Stimulated activated CD4-positive, alpha-beta T cell treated with anti-CD3 and anti-CD28 coated beads, Interleukin-2, amount 100 ng/mL, for 24 hours (primary cell): ENCODE measurements at places on chromosomes 2 and 18.

DNA sequence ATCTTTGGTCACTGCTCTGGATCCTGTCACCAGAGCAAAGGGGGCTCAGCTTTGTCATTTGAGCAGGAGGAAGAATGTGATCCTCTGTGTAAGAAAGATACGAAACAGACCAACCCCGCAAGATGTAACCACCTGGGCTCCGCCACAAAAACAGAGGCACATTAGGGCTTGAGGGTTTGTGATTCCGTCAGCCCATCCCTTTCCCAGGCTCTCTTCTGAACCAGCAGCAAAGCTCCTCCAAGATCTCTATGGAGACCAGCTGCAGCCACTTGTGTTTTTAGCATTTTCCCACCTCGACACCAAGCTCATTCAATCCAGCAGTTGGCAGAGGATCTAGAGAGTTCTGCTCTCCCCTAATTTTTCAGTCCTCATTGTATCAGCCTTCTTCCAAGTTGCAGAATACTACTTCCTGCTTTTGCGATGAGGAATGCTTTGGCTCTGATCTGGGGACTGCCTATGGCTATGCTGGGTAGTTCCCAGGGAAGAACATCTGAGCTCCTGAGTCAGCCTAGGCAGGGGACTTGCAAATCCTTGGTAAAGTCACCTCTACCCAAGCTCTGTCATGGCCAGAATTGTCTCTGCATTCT, 139.6 kb upstream of the RAB12 start:
- DNase-seq, result no peak

GRCh38 chr2:32699151-32699550, 71.3 kb downstream of the TTC27 start:
- no peak for DNase-seq

- no peak for DNase-seq
Measured at GRCh38 chr2:205989271-205990071, 96.5 kb downstream of the INO80D start.

DNA sequence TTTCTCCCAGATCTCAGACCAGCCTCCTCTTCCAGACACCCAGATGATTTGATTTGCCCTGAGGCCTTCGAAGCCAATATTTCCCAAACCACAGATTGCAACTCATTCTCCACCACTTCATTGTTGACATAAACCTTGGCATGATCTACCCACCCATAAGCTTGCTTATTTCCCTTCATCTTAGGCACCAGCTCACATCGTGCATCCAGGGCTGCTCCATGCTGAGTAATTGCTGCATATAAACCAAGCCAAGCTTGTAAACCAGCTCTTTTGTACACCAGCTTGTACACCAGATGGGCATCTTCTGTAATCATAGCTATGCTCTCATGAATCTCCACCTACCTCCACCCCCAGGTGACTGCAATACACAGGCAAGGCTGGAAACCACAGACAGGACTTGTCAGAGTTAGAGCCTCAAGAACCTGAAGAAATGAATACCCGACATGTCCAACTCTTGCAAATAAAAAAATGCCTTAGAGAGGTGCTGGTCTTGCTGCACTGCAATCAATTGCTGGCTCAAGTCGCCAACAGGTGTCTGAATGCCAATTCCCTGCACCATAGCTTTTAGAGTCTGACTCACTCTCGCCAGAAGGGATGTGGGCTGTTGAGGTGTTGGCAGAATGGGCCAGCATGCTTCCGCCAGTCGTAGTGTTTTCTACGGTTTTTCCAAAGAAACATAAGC, 31.5 kb downstream of the TRABD2A start:
- DNase-seq, result peak; percentile 53

- DNase-seq, result no peak
Measured at GRCh38 chr2:239158641-239159475, 242.0 kb downstream of the HDAC4 start.

- DNase-seq, result no peak
Measured at GRCh38 chr18:5180254-5180653, 16.8 kb downstream of the AKAIN1 start.

DNA sequence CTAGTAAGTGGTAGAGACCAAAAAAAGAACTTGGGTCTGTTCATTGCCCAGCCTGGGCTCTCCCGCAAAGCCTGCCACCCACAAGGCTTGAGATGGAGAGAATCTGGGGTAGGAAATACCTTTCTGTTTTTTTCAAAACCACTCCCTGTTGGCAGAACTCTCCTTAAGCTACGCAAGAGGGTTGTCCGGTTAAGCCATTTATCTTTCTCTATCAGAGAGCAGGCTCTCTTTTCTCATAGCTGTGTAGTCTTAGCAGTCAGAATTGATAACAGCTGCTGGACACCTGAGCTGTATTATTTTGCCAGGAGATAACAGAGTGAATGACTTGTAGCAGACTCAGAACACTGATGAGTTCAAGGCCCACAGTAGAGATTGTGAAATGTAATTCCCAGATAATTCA, 1088.1 kb downstream of the TSN start:
- DNase-seq, result no peak

- DNase-seq, result no peak
Measured at GRCh38 chr2:56210291-56210690, 26.5 kb downstream of the CCDC85A start.

- DNase-seq, result no peak
Measured at GRCh38 chr2:240410004-240410403, 25.5 kb upstream of the GPC1 start.

DNA sequence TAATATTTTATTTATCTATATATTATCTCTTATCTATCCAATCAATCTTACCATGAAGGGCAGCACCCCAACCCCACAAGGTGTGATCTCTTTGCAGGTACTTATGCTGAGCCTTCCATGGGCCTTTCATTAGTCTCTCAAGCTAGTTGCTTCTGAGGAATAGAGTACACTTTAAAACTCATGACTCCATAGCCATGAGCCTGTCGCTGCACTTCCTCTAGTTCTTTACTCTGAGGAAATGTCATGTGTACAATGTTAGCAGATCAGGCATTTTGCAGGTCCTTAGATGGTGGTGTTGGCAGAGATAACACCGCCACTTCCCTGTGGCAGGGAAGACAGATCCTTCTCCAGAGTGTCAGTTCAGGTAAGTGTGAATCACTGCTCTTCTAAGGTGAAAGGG, 29.5 kb upstream of the STAT4 start:
- no peak for DNase-seq

DNA sequence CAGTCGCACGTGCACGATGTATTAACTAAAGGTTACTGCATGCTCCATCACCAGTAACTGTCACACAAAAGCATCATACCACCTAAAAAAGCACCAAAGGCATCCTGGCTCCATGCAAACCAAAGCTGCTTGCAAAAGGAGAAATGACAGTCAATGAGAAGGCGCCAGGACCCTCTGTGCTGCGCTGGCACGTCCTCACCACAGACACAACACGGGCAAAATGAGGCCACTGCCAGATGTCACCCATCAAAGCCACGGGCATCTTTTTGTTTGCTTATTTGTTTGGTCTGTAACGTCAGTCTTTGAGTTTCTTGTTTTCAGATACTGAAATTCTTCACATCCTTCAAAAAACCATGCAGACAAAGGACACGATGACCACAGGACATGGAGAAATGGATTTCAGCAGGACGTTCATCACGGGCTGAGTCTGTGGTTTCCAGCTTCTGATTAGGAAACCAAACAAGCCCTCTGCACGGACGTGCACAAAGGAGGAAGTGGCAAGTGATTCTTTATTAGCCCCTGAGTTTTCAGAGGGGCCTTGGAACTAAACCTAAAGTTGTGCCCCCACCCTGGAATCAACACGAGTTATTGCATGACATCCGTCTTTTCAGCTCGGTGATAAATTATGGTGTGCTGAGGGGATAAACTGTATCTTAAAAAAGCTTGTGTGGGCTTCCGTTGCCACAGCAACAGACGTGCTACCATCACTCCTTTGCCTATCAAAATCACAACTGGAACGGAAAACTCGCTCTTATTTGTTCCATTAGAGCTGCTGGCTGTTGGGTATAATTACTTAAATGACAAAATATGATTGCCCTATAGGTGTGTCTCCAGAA, 181.8 kb downstream of the EIPR1 start:
- DNase-seq, result no peak

DNA sequence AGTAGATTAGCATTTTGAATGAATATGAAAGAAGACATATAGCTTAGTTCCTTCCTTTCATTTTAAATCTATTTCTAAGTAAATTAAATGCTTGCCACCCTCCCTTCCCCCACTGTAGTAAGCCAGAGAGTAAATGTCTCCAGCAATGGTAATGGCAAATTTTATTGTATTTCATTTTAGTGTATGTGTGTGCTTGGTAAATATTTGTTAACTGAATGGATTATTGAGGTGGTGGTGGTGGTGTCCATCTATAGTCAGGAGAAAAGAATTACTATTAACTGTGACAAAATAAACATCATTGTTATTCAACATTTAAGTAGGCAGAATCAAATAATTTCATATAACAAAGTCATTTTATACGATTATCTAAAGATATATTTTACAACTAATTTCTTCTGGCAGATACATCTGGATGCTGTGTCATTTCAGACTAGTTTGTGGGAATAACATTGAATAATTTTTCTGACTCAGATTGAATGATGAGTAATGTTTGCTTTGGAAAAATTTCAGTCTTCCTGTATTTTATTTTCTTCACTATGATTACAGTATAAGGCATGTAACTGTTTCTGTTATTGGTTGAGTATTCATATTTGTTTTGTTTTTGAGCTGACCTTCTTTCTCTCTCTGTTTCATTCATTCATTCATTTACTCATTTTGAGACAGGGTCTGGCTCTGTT, 18.3 kb downstream of the ASXL3 start:
- DNase-seq, result no peak

- no peak for DNase-seq
Measured at GRCh38 chr2:72937356-72937669, 20.0 kb downstream of the EMX1 start.

DNA sequence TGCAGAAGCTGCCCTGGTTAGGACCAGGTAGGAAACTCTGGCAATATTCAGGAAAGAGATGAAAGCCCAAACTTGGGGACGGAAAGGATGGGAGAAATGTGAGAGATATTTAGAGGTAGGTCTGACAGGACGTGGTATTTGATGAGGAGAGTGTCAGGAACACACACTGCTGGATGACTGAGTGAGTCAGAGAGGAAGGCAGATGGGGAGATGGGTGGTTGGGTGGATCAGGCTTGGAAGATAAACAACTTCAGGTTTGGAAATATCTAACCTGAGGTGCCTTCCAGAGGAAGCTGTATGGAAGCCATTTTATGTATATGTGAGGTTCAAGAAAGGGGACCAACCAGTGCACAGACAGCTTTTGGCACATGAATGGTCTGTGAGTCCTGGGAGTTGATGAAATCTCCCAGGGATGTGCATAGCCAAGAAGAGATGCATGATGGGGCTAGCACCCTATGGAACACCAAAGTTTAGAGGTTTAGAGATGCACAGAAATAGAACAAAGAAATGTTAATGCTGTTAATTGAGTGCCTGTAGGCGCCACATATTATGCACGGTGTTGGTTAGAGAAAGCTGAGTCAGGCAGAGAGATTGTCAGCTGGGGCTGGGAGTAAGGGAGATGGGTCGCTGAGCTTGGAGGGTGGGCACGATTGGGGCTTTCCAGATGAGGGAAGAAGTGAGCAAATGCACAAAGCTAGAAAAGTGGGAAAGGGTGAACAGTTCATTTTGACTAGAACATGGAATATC, 101.0 kb downstream of the VIT start:
- DNase-seq, result no peak

DNA sequence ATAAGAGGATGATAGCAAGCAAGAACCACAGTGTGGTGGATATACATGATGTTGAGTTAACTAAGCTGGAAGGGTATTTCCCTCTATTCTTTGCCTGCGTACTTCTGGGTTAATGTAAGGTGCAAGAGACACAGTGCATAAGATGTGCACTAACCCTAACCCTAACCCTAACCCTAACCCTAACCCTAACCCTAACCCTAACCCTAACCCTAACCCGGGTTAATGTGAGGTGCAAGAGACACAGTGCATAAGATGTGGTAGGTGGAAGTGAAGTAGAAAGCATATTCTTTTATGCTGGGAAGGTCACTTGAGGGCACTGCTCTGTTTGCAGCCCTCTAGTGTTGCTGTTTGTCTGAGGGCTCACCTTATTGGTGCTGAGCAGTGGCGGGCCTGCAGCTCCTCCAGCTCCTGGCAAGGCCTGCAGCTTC, 181.5 kb upstream of the ITGA4 start:
- no peak for DNase-seq

DNA sequence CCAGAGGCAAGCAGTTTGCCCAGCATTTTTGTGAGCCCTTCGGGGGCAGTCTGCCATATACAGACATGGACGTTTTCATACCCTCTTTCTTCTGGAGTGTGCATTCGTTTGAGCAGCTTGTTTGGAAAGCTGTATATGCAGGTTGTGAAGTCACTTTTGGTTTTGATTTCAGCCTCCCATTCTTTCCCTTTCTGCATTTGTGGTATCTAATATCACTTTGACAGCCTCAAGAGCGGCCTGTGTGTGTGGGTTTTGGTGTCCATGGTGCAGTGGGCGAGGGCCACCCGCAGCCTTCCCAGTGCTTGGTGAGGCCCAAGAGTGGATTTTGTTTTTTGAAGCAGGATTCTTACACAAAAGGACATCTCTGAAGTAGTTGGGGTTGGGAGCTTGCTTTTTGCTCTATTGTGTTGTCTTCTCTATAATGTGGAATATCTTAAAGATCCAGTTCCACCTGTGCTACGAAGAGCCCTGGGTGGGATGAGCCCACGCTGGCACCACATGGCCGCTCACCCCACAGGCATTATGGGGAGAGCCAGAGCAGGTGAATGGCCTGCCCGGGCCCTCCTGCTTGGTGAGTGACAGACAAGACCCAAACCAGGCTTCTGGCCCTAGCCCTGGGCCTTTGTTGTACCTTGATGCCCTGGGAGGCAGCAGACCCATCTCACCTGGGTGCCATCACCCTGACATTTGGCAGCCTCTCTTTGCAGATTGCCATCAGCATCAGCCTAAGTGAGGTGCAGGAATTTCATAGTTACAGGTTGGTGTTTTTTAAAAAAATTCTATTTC, 29.5 kb downstream of the INPP4A start:
- no peak for DNase-seq

DNA sequence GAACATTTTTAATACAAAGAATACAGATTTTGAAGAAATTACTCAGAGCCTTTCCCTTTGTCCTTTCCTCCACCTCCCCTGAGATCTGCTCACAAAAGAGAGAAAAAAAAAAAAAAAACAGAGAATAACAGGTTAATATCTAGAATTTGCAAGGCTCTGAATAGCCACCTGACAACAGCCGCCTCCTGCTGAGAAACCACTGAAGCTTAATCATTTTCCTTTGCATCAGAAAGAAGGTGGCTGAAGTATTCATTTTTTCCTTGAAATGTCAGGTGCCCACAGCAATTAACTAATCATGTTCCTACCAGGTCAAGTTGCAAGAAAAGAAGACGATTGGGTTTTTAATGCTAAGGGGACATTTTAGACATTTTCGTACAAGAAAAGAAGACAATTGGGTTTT, 21.2 kb downstream of the CNTNAP5 start:
- no peak for DNase-seq

DNA sequence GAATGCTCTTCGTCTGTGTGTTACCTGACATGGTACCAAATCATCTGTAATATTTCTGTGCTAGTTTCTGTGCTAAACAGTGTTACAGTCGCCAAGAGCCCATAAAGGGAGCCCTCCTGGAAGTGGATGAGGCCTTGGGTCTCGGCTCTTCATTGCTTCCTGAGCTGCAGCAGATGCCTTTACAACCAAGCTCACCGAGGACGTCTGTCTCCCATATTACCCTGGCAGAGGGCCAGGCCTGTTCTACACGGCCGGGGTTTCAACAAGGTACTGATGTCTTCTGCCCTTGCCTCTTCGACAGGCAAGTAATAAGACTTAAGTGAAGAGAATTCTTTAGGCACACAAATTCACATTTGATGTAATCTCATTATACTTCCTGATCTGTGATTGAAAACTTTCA, 16.8 kb downstream of the RPL31 start:
- no peak for DNase-seq
